ENCODE measurements at places on chromosomes 11 and 22.
A peak's percentile ranks its signal among the peaks of the same experiment; 100 is the strongest.

DNA sequence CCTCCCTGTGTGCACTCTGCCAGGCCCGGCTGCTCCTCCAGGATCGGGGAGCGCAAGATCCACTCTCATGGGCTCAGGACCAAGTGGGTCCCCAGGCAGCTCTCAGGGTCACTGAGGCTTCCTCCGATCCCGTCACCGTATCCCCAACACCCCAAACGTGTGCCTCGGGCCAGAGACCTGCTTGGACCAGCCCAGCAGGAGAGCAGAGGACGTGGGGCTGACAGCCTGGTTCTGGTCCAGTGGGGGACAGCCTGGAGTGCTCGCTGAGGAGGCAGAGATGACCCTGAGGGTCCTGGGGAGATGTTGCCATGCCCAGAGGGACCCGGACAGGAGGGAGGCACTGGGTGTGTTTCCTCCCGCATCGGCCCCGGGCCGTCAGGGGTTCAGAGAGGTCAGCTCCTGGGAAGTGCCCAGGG is 1402.6 kb downstream of the BRD1 start:
- no peak for DNase-seq

GRCh38 chr11:125397421-125397820 is 98.6 kb downstream of the FEZ1 start:
- DNase-seq = no peak

DNA sequence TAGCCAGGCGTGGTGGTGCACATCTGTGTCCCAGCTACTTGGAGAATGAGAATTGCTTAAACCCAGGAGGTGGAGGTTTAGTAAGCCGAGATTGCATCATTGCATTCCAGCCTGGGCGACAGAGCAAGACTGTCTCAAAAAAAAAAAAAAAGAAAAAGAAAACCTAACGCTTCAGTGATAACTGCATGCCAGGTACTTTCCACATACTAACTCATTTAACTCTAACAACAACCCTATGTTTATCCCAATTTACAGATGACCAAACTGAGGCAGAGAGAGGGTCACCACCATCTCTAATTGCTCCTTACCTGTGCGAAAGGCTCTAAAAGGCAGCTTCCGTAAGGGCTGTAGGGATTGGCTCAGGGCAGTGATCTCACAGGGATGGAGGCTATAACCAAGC is 11.6 kb downstream of the PISD start:
- peak; percentile 28 for DNase-seq

- peak; percentile 99 for DNase-seq
Observed at GRCh38 chr22:45608763-45609180, 62.9 kb upstream of the ATXN10 start.

DNA sequence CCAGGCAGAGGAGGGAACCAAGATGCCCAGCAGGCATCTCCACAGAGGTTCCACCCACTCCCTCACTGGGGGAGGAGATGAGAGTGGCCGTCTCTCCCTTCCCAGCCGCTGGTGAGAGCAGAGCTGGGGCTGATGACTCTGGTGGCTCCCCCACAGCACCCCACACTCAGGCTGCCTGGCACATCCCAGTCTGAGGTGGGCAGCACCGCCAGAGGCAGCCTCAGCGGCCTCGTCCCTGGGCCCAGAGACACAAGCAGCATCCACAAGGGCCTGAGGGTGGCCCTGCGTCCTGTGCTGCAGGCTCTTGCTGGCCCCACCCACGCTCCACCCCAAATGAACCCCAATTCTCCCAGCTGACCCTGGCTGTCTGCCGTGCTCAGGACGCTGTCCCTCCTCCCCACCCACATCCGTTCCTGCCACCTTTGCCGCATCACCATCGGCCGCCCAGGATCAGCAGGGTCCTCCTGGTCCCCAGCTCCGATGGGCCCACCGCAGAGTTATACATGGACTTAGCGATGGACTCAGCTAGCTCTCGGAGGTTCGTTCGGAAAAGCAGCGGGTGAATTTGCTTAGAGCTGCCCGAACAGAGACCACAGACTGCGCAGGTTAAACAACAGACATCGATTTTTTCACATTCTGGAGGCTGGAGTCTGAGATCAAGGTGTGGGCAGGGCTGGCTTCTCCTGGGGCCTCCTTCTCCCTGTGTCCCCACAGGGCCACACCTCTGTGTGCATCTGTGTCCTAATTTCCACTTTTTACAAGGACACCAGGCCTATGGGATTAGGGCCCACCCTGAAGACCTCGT is 20.2 kb upstream of the CTSD start:
- DNase-seq = no peak

GRCh38 chr22:17851759-17852158 is 77.5 kb upstream of the BID start:
- no peak for DNase-seq

- DNase-seq = no peak
Observed at GRCh38 chr11:75625021-75625420, 43.8 kb downstream of the MAP6 start.

DNA sequence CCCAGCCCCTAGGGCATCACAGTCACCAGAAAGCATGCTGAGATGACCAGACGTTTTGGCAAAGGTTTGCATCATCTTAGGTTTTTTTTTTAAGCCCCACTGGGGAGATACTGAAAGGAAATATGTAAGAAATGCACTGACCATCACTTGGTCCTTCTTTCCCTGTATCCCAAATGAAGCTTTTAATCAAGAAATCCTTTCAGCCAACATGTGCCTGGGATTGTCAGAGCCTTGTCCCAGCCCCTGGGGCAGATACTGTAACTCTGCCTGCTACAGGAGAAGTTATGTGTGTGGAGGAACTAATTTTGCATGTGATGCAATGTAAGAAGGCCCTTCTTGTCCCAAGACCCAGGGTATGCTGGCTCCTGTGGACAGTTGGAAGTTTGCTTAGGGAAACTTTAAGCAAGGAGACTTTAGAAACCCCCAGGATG is 65.6 kb downstream of the PPFIBP2 start:
- DNase-seq = no peak

- no peak for DNase-seq
Observed at GRCh38 chr22:20423906-20424551, 13.6 kb downstream of the SCARF2 start.

DNA sequence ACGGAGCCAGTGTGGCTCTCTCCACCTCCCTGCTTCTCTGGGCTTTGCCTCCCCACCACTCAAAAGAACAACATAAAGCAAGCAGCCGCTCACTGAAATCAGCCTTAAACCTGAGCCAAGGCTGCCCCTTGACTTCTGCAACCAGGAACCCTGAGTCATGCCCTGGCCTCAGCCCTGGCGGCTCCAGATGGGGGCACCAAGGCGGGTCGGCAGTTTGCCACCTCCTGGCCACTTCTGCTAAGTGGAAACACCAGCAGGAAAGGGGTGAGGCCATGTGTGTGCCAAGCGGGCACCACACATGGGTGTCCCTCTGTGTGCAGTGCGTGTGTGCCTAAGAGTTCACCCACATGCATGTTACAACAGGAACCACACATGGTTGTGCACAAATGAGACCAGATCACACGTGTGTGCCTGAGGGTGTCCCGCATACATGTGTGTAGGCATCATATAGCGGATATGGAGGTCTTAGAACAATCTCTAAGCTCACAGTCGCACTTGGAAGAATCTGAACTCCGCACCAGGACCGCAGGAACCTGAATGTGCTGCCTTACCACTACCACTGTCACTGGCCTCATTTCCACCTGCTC is 221.2 kb downstream of the MN1 start:
- DNase-seq = peak; percentile 34

GRCh38 chr11:66887526-66887925 is 30.7 kb downstream of the LRFN4 start:
- DNase-seq = no peak

- DNase-seq = peak; percentile 94
Observed at GRCh38 chr11:122186439-122187080, 70.5 kb upstream of the BLID start.

GRCh38 chr11:21963013-21963412 is 229.9 kb upstream of the ANO5 start:
- DNase-seq = no peak

DNA sequence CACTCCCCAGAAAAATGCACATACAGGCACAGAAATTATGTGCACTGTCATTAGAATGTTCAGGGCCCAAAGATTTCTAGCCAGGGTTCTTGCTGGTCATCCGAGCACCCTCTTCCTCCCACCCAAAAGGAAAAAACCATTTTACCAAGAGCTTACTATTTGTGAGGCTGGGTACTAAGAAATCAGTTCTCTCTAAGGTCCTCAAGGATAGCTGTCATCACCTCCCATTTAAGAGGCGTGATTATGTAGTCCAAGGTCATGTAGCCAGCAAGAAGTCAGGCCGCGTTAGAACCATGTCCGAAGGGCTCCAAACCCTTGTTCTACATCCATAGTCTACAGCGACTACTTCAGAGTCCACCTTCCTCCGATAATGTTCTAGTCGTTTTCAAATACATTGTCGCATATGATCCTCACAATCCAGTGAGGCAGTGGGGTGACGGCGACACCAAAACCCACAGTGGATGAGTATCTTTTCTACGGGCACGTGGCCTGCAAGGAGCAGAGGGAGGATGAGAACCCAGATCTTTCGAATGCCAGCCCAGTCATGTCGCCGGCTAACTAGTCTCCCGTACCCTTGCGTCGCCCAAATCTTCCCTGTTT is 634 bp downstream of the TIMM8B start:
- DNase-seq = no peak

GRCh38 chr11:37124384-37124783 is 526.3 kb upstream of the RAG2 start:
- DNase-seq = no peak

- no peak for DNase-seq
Observed at GRCh38 chr11:73359341-73359740, 16.9 kb upstream of the RELT start.

DNA sequence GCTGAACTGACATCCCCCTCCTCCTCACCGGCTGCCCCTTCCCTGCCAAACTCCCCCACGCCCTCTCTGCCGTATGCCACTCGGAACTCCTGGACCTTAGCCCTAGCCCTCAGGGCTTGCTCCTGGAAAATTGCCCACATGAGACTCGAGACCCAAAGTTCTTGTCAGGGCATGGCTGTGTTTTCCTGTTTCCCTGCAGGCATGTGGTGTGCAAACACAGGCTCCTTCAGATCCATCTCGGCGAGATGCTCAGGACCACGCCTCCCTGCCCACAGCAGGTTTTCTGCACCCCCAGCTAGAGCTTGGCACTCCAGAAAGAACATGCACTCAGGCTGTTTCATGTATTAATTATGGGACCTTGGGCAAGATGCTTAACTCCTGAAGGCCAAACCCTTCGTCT is 1480.4 kb downstream of the BRD1 start:
- DNase-seq = no peak

- no peak for DNase-seq
Observed at GRCh38 chr11:135002236-135002635, 590.2 kb upstream of the B3GAT1 start.

- DNase-seq = no peak
Observed at GRCh38 chr11:118843565-118843964, 40.1 kb upstream of the CXCR5 start.

GRCh38 chr11:35583126-35583525 is 35.1 kb upstream of the FJX1 start:
- DNase-seq = no peak

- peak; percentile 77 for DNase-seq
Observed at GRCh38 chr11:63614136-63614671, at the start of gene PLAAT3. Gene PLAAT3 (minus strand): TSS chr11:63614433. CDS start chr11:63614014, 419 bp downstream.

DNA sequence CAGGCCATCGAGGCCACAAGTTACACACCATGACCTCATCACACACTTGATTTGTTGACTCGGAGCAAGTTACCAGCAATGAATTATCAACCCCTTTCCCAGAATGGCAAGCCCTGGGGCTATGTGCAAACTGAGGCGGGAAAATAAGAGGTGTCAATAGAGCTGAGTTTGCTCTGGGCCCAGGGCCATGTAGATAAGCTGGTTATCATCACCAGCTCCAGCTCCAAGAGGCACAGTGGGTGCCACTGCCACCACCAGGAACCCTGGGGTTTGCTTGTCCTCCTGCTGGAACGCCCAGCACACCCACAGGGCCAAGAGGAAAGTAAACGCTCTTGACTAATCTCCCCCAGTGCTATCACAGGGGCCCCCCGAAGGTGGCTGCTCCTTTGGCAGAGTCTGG is 13.0 kb upstream of the VPS37C start:
- DNase-seq = no peak

GRCh38 chr11:92707665-92708064 is 261.8 kb upstream of the MTNR1B start:
- DNase-seq = no peak

DNA sequence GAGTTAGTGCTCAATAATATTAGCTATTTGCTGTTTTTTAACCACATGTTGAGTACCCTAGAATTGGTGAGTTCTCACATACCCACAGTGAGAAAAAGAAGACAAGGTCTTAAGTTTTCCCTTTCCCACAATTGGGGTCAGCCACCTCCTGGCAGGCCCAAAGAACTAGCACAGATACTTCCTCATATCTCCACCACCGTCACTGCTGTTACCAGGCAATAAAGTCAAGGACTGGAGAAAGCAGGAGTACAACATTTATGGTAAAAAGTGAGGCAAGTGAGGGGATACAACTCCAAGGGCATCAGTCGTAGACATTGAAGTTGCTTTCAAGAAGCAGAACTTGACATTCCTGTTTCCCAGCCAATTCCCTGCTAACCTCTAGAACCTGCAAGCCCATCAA is 19.6 kb downstream of the ELP4 start:
- no peak for DNase-seq

- no peak for DNase-seq
Observed at GRCh38 chr11:44267750-44268613, 42.0 kb downstream of the ALX4 start.

Data from HT1080 (cell line).